NCI-H510A (cell line): ENCODE measurements at places on chromosomes 4 and X.

GRCh38 chr4:135538698-135539097 is 1337.1 kb upstream of the PABPC4L start:
- no peak for DNase-seq

- no peak for DNase-seq
These were observed 8.7 kb upstream of the TMSB15C start for GRCh38 chrX:104084534-104085277.

DNA sequence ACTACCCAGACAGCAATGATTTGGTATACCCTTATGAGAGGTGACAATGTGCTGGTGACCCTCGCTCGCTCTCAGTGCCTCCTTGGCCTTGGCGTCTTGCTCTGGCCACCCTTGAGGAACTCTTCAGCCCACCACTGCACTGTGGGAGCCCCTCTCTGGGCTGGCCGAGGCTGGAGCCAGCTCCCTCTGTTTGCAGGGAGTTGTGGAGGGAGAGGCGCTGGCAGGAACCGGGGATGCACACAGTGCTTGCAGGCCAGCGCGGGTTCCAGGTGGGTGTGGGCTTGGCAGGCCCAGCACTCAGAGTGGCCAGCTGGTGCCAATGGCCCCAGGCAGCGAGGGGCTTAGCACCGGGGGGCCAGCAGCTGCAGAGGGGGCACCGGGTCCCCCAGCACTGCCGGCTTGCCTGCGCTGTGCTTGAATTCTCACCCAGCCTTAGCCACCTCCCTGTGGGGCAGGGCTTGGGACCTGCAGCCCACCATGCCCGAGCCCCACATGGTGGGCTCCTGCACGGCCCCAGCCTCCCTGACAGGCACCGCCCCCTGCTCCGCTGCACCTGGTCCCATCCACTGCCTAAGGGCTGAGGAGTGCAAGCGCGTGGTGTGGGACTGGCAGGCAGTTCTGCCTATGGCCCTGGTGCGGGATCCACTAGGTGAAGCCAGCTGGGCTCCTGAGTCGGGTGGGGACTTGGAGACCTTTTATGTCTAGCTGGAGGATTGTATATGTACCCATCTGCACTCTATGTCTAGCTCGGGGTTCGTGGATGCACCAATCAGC is 857.0 kb upstream of the IGFBP7 start:
- no peak for DNase-seq

DNA sequence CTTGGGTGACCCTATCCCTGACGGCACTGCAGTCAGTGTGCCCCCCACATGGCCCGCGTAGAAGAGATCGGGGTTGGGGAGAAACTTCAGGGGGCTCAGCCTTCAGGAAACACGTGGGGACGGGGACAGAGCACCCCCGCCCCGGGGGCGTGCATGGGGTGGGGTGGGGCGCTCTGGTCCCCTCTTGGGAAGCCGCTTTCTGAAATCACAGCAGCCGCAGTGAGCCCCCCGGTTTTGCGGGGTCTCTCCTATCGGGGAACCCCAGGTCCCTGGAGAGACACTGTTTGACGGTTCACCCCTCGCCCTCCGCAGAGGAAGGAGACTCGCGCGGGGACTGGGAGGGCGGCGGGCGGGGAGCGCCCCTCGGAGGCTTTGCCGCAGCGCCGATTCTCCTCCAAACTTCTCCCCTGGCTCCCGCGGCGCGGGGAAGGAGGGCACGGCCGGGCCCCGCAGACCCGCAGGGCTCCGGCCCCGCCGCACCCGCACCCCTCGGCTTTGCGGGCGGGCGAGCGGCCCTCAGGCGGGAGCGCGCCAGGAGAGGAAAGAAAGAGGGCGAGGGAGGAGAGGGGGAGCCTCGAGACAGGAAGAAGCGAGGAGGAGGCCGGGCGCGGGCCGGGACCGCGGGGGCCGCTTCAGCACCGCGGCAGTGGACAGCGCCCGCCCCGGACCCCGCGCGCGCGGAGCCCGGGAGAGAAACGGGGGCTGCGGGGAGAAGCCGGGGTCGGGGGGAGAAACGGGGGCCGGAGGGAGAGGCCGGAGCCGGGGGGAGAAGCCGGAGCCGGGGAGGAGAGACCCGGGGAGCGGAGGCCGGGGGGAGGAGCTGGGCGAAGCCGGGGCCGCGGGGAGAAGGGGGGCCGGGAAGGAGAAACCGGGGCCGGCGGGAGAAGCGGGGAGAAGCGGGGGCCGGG is 612 bp downstream of the CPLX1 start:
- DNase-seq = no peak

- no peak for DNase-seq
These were observed 383.8 kb downstream of the GRXCR1 start for GRCh38 chr4:43276321-43276720.

DNA sequence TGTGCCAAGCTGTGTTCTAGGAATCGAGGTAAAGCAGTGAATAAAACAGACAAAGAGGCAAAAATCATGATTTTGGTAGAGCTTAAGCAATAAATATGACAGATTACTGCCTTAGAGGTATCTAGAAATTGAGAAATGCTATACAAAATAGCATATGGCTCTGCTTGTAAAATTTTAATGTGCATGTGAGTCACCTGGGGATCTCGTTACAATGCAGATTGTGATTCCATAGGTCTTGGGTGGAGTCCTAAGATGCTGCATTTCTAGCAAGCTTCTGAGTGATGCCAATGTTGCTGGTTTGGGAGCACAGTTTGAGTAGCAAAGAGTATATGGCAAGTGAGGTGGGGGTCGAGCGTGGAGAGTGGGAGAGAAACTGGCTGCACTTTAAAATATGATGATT is 697.3 kb upstream of the MAGEB2 start:
- no peak for DNase-seq

GRCh38 chr4:168574581-168575295 is 77.9 kb downstream of the PALLD start:
- DNase-seq = no peak

- DNase-seq = no peak
These were observed 12.7 kb downstream of the ADGRA3 start for GRCh38 chr4:22502895-22503814.

- no peak for DNase-seq
These were observed 116.2 kb upstream of the KIT start for GRCh38 chr4:54541426-54542118.

DNA sequence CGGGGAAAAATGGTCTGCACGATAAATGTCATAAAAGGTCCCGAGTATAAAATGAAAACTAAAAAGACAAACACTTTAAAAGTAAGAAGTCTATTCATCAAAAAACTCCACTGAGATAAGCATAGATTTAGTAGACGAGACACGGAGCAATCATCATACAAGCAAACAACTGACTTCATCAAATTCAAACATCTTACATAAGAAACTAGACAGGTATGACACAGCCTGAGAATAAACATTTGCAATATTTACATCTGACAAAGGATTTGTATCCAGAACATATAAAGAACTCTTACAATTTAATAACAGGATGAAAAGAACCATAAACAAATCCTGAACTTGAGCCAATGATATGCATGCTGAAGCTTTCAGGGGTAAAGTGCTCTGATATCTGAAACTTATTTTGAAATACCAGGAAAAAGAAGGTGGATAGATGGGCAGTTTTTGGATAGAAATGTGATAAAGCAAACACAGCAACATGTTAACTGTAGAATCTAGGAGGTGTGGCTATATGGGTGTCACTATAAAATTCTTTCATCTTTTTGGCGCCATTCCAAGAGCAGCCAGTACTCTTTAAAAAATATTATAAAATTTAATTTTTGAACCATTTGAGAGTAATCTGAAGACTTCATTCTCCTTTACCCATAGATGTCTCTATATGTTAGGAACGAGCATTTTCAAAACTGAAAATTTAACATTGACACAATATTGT is 12.0 kb downstream of the MPP1 start:
- no peak for DNase-seq

GRCh38 chr4:89267846-89268245 is 39.8 kb downstream of the GPRIN3 start:
- DNase-seq = no peak

DNA sequence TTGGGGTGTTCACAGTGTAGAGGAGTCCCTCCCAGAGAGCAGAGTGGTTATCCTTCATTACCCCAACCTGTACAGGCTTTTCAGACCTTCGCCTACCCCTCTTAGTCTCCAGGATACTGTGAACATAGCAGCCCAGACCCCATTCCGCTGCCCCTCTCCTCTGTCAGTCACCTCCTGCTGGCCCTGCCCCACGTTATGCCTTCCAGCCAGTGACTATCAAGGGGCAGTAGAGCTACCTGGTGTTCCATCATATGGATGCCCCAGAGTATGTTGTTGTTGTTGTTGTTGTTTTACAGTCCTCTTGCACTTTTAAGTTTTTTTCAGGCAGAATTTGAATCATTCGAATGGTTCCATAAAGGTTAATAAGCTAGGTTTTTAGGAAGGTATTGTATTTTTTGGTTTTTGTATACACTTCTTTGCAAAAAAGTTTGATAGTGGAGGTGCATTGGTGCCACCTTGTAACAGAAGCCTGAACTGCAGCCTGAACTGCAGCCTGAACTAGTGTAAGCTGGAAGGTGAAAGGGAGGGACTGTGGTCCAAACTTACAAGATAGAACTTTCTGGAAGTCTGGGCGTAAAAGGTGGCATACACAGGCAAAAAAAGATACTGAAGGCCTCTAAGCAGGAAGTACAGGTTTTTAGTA is 101.4 kb upstream of the RAB40AL start:
- no peak for DNase-seq

DNA sequence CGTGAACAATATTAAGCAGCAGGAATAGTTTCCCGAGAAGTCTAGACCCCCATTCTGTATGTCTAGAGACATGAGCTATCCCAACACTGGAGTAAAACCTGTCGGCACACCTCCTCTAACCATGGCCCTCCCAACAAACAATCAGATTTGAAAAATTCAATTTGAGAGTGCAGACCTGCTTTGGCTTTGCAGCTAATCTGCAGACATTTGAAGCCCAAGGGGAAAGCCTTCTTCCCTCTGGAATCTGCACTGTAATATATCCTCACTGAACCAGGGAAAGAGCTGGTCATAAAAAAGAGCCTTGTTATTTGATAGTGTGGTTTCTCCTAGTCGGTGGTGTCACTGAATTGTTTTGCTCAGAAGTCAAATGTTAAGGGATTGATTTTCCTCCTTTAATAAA is 44.6 kb upstream of the KLHL34 start:
- no peak for DNase-seq

GRCh38 chr4:173005912-173006633 is 162.5 kb upstream of the GALNT7 start:
- no peak for DNase-seq

DNA sequence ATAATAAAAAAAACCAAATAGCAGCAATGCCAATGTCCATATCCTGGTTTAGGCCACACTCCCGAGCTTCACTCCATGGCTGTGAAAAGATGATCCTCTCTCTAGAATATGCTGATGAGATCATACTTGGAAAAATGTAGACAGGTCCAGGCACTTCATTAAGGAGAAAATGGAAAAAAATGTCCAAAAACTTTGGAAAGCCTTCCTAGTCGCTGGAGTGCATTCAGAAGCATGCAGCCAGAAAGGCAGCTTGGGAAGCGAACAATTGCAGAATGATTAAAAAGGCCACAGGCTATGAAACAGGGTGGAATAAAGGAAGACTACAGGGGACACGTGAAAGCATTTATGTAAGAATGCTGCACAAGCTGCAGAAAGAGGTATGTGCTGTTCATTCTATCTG is 165.6 kb upstream of the HCCS start:
- no peak for DNase-seq

GRCh38 chr4:28082686-28083390 is 1222.2 kb downstream of the STIM2 start:
- no peak for DNase-seq

DNA sequence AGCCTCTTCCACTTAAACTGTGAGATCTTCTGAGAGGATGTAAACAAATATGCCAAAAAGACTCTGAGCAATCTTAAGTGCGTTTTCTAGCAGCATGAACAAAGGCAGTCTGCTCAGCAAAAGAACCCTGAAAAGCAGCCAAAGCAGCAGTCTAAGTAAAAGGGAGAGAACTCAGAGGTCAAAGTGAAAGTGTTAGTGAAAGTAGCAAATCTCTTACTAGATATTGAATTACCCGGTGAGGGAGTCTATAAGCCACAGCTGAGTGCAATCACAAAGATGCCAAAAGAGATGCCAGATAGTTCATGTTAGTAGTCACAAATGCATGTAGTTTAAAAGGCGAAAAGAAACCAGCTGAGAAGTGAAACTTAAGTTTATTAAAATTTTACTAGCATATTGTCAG is 7.9 kb upstream of the GNRHR start:
- no peak for DNase-seq

DNA sequence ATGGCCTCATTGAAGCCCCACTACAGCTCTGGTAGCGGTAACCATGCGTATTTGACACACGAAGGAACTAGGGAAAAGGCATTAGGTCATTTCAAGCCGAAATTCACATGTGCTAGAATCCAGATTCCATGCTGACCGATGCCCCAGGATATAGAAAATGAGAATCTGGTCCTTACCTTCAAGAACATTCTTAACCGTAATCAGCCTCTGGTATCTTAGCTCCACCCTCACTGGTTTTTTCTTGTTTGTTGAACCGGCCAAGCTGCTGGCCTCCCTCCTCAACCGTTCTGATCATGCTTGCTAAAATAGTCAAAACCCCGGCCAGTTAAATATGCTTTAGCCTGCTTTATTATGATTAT is 876 bp downstream of the HPRT1 start:
- DNase-seq = no peak

DNA sequence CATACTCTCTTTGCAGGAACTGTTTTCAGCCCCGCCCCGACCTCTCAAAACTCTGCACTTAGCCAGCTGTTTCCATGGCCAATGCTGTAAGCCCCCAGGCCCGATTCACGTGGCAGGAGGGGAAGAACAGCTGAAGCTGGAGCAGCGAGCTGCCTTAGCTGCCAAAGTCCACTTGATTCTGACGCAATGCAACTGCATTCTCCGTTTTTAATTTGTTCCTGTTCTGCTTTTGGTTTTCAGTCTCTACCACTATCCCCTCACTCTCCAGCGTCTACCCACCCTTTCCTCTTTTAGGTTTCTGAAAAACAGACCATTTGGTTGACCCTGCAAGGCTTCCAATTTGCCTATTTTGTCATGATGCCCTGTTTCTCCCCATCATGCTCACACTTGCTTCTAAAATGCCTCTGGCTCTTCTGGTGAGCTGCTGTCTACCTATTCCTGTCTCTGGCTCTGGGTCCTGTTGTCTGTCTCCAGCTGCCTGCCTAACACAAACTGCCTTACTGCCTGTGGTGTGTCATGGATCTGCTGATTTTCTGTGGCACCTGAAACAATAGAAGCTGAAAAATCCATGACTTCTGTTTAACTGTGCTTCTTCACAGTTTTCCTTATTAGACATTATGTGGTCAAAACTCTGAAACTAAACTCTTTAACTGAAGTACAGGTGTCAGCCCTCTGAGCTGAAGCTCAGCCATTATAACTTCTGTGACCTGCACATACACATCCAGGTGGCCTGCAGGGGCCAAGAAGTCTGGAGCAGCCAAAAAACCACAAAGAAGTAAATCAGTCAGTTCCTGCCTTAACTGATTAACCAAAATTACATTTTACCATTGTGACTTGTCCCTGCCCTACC is 160.5 kb upstream of the AGTR2 start:
- no peak for DNase-seq

- no peak for DNase-seq
These were observed 548 bp downstream of the TLR1 start for GRCh38 chr4:38803833-38804653.

DNA sequence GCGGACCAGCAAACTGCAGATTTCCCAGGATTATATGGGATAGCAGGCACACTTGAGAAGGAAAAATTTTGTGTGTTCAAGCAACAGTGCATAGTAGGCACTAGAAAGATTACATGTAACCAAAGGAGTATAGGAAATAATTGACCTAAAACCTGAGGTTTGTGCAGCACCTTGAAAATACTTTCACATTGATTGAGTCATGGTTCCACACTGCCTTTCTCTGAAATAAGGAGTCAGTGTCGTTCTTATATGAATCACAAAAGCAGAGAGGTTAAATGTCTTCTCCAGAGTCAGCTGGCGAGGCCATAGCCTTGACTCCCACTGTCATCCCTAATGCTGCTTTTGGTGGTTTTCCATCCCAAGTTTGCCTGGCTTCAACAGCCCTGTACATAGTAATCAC is 138.9 kb downstream of the SOWAHB start:
- DNase-seq = no peak
